SJSA1 (cell line): ENCODE measurements at places on chromosomes 2 and 18. TPM values are rescaled to one million over a fixed set of nuclear protein-coding genes. Genes with fewer than 3 reads are reported as not detected.

- H3K36me3 ChIP-seq = no peaks in the 10 kb centered on the region
- no peak overlapping the region for H3K4me3 ChIP-seq
These were observed 35.5 kb upstream of the AQP4 start for GRCh38 chr18:26901020-26901419.

- H3K4me1 ChIP-seq = peaks cover 46% of the 10 kb centered on the region
- peaks cover 7% of the 10 kb centered on the region for H3K36me3 ChIP-seq
- no peak for DNase-seq
- no peaks in the 10 kb centered on the region for H3K27me3 ChIP-seq
These were observed 75.3 kb downstream of the STPG4 start for GRCh38 chr2:47079515-47080412.

- no peaks in the 10 kb centered on the region for H3K4me1 ChIP-seq
- DNase-seq = no peak
- H3K36me3 ChIP-seq = no peaks in the 10 kb centered on the region
- H3K4me3 ChIP-seq = no peak overlapping the region
These were observed 43.4 kb downstream of the STK39 start for GRCh38 chr2:168203762-168204693.

- no peak for DNase-seq
- no peaks in the 10 kb centered on the region for H3K36me3 ChIP-seq
These were observed 18.7 kb upstream of the B3GNT7 start for GRCh38 chr2:231376857-231377256.

The FASTKD1 gene
- total RNA-seq = 25.2 and 30.4 TPM in 2 replicates

- H3K27me3 ChIP-seq = no peaks in the 10 kb centered on the region
- no peaks in the 10 kb centered on the region for H3K4me1 ChIP-seq
- H3K36me3 ChIP-seq = no peaks in the 10 kb centered on the region
- H3K27ac ChIP-seq = no peak overlapping the region
These were observed 1220.2 kb upstream of the ACVR2A start for GRCh38 chr2:146624430-146625160.

DNA sequence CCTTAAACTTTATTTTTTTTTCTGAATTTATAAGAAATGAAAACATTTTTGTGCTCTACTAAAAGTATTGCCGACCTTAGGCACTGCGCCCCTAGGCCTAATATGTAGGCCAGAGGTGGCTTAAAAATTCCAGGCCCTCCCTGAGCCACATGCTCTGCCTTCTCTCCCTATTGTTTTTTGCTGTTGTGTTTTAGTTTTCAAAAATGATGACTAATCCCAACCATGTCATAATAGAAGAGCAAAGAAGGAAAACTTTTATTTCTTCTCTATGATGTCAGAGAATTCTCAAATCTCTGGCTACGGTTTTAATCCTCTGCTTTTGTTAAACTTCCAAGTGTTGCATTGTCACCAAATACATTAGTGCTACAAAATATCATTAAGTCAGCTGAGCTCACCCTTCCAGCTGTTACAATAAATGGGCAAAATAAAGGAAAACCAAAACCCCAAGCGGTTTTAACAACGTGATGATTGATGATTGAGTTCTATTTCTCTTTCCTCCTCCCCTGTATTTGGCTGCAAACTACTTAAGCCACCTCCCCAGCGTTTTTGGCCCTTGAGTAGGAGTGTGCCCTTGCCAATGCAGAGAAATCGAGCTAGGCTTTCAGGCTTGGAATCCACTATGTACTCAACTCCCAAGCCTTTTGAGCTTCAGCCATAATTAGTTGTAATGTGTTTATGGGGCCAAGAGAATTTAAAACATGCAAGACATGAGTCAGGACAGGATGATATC, 163.5 kb upstream of the POU3F3 start:
- no peak overlapping the region for H3K4me3 ChIP-seq
- H3K36me3 ChIP-seq = no peaks in the 10 kb centered on the region
- H3K27me3 ChIP-seq = no peaks in the 10 kb centered on the region; the same call in 1 of the 2 replicates
- DNase-seq = no peak
- H3K27ac ChIP-seq = no peak overlapping the region

The SPATA3 gene
- total RNA-seq = not detected in 2 replicates

GRCh38 chr2:183089192-183089851, 10.8 kb downstream of the DUSP19 start:
- H3K4me1 ChIP-seq = peaks cover 3% of the 10 kb centered on the region; the same call in 1 of the 2 replicates
- H3K36me3 ChIP-seq = no peaks in the 10 kb centered on the region
- H3K27ac ChIP-seq = no peak overlapping the region
- H3K27me3 ChIP-seq = no peaks in the 10 kb centered on the region
- no peak overlapping the region for H3K4me3 ChIP-seq

- H3K4me3 ChIP-seq = no peak overlapping the region
- DNase-seq = no peak
- H3K27me3 ChIP-seq = no peaks in the 10 kb centered on the region
- no peak overlapping the region for H3K27ac ChIP-seq
These were observed 53.7 kb upstream of the AGAP1 start for GRCh38 chr2:235439959-235440662.

DNA sequence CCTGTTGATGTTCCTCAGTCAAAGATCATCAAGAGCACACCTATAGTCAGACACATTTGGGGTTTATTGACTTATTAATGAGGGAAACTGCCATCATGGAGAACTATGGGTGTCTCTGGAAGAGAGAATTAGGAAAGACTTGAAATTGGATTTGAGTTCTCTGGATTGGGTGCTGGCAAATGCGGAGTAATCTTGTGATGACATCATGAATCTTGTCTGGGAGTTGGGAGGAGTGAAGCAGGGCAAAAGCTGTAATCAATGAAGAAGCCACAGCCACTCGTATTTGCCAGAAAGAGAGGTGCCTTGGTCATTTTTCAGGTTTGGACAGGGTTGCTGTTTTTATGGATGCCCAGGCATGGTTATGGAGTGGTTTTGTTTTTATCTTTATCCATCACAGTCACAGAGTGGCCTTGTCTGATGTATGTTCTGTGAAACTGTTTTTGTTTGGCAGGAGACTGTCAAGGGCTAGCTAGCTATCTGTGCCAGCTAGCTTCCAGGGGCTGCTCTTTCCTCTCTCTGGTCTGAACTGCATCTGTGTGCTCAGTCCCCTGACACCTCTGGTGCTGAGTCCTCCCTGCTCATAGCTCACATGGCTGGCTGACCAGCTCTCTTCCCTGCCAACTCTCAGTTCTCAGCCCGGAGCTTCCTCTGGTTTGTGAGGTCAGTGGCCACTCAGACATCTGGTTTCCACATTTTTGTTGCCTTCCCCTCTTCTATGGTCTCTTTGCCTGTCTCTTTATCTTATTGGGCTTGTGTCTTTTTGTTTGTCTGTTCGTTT, 193.4 kb upstream of the RMP24 start:
- no peaks in the 10 kb centered on the region for H3K27me3 ChIP-seq
- no peak for DNase-seq
- no peaks in the 10 kb centered on the region for H3K4me1 ChIP-seq

DNA sequence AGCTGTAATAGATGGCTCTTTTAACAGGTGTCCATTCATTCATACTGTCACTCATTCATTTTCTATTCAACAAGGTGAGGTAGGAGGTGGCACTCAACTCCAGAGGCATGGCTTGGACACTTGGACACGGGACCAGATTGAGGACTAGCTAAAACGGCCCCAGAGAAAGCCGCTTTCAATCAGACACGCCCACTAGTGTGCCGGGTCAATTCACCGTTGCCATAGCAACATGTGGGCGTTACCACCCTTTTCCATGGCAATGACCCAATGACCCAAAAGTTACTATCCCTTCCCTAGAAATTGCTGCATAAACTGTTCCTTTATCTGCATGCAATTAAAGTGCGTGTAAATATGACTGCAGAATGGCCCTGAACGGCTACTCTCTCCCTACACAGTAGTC, 49.2 kb upstream of the LGALSL start:
- no peak overlapping the region for H3K4me3 ChIP-seq
- H3K27ac ChIP-seq = no peak overlapping the region
- H3K4me1 ChIP-seq = peaks cover 6% of the 10 kb centered on the region

DNA sequence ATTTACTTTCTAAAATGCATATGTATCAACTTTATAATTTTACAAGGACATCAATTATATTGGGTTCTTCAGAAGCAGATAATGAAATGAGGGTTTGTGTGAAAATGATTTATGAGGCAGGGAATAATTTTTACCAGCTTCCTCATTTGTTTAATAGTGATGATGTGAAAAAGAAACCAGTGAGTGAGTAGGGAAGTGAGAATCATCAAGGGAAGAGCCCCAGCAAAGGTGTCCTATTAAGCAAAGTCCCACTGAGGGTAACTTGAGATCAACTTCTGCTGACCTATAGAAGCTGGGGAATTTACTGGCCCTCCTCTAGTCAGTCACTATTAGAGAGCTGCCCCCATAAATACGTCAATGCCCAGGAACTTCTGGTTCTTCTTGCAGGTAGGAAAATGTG, 266.8 kb upstream of the LYPD1 start:
- peaks cover 9% of the 10 kb centered on the region for H3K4me1 ChIP-seq
- DNase-seq = no peak
- H3K27me3 ChIP-seq = no peaks in the 10 kb centered on the region
- H3K36me3 ChIP-seq = no peaks in the 10 kb centered on the region

The EGR4 gene
- not detected in 2 replicates for total RNA-seq

DNA sequence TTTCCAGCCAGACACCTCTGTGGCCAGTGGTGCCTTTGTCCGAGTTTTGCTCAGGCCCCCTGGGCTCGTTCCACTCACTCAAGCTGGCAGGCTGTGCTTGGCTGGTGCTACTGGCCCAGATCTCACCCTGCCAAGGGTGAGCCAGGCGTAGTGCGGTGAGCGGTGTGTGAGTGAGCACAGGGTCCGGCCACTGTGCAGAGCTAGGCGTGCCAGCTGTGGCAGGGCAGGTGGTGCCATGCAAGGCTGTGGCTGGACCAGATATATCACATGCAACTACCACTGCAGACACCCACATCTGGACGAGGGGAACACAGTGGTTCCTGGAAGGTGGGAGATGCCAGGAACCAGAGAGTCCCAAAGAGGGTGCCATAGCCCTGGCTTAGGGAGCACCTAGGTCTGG, 70.1 kb downstream of the SRBD1 start:
- H3K27ac ChIP-seq = no peak overlapping the region
- no peaks in the 10 kb centered on the region for H3K27me3 ChIP-seq
- no peak for DNase-seq

DNA sequence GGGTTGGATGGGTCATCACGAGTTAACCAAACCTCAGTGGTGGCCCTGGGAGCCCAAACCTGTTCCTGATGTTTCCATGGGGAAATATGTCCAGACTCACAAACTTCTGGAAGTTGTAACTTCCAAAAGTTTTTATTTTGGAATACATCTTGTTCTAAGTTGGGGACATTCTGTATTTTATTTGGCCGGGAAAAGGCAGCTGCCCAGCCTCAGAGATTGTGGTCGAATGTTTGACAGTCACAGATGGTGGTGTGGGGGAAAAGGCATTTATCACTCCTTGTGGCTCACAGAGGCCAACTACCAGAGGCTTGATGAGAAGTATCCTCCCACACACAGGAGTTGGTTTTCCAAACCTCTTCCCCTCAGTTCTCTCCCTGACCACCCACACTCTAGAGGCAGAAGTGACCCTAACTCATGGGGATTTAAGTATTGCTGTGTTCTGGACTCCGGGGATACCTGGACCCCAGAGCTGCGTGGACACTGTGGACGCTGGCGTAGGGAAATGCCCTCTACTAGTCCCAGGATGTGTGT, 124.7 kb upstream of the PPP1CB start:
- H3K36me3 ChIP-seq = no peaks in the 10 kb centered on the region
- peaks cover 13% of the 10 kb centered on the region for H3K4me1 ChIP-seq
- no peak overlapping the region for H3K27ac ChIP-seq
- no peak overlapping the region for H3K4me3 ChIP-seq
- no peaks in the 10 kb centered on the region for H3K27me3 ChIP-seq

The ZNF516 gene
- 9.0 and 17.4 TPM in 2 replicates for total RNA-seq

DNA sequence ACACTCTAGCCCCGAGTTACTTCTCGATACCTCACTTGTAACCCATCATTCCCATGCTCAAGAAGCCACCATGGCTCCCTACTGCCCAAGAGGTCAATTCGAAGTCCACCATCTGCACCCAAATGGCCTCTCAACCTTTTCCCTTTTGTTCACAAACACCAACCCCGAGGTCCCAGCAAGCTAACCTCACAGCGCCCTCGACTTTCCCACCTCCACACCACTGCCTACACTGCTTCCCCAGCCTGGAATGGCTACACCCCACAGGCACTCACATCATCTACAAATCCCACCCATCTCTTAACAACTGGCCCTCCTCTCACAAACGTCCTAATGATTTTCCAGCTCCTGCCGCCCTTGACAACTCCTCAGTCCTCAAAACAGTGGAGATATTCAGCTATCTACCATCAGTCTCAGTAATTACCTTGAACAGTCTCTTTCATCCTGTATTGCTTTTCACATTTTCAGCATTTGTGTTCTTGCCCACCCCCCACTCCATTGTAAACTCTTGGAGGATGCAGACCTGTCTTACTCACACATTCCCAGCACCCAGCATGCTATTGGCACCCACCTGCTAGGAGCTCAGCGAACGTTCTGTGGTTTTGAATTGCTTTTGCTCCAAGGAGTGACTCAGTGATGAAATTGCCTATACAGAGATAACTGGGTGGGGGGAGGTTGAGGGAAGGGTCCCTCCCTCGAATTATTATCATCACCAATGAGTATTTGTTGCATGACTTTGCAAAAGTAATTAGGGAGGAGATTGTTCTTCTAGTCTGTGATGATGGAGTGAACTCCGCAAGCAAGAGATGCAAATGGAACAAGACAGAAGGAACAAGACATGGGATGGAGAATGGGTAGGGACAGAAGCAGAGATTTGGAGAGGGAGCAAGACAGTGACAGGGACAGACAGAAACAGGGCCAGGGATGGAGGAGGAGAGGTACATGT, 106.8 kb downstream of the CYP26B1 start:
- no peaks in the 10 kb centered on the region for H3K36me3 ChIP-seq
- no peak overlapping the region for H3K27ac ChIP-seq
- no peaks in the 10 kb centered on the region for H3K27me3 ChIP-seq
- H3K4me3 ChIP-seq = no peak overlapping the region

- H3K27ac ChIP-seq = no peak overlapping the region
- no peak for DNase-seq
- H3K36me3 ChIP-seq = no peaks in the 10 kb centered on the region
- H3K27me3 ChIP-seq = peaks cover 50% of the 10 kb centered on the region
- peaks cover 17% of the 10 kb centered on the region for H3K4me1 ChIP-seq
These were observed 2.6 kb upstream of the CHRND start for GRCh38 chr2:232523402-232523681.

The MAP2 gene
- total RNA-seq = 0.21 and 0.34 TPM in 2 replicates

GRCh38 chr2:205535001-205535400, 147.3 kb upstream of the NRP2 start:
- H3K4me3 ChIP-seq = no peak overlapping the region
- H3K27ac ChIP-seq = no peak overlapping the region
- no peaks in the 10 kb centered on the region for H3K4me1 ChIP-seq
- H3K36me3 ChIP-seq = no peaks in the 10 kb centered on the region
- H3K27me3 ChIP-seq = no peaks in the 10 kb centered on the region

The KCNK3 gene
- not detected in 2 replicates for total RNA-seq

DNA sequence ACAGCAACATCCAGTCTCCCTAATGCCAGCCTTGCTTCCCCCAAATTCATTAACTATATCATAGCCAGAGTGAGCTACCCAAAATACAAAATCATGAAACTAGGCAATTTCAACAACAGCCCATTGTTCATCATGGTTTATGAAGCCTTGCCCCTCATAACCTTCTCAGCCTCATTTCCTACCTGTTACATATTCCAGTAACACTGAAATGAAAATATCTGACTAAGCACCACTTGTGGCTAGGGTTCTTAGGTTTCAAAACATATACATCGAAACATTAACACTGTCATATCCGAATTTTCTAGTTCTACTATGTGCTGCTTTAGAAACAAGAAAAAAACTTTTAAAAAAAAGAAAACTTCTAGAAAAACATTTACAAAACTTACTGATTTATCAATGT, 59.5 kb downstream of the ATAD2B start:
- H3K27ac ChIP-seq = no peak overlapping the region
- no peaks in the 10 kb centered on the region for H3K27me3 ChIP-seq
- H3K36me3 ChIP-seq = peaks cover 46% of the 10 kb centered on the region
- H3K4me3 ChIP-seq = no peak overlapping the region
- no peak for DNase-seq
- H3K4me1 ChIP-seq = no peaks in the 10 kb centered on the region

The NTSR2 gene
- not detected in 2 replicates for total RNA-seq
